ENCODE measurements at places on chromosomes 5 and 9.

DNA sequence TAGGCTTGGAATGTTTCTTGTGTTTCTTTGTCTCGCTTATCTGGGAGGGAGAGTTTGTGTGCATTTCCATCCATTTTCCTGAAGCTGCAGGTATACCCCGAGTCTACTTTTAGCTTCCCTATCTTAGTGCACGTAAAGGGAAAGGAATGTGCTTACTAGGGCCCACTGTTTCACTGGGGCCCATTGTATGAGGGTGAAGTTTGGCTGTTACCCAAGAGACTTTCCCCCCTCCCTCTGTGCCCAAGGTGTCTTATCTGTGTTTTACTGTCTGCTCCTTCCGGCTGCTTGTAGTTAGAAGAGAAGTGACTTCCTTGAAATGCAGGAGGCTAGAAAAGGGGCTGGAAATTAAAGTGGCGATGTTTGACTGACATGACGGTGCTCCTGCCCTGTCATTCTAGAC, 12.1 kb upstream of the BTNL3 start:
- no peak for DNase-seq

DNA sequence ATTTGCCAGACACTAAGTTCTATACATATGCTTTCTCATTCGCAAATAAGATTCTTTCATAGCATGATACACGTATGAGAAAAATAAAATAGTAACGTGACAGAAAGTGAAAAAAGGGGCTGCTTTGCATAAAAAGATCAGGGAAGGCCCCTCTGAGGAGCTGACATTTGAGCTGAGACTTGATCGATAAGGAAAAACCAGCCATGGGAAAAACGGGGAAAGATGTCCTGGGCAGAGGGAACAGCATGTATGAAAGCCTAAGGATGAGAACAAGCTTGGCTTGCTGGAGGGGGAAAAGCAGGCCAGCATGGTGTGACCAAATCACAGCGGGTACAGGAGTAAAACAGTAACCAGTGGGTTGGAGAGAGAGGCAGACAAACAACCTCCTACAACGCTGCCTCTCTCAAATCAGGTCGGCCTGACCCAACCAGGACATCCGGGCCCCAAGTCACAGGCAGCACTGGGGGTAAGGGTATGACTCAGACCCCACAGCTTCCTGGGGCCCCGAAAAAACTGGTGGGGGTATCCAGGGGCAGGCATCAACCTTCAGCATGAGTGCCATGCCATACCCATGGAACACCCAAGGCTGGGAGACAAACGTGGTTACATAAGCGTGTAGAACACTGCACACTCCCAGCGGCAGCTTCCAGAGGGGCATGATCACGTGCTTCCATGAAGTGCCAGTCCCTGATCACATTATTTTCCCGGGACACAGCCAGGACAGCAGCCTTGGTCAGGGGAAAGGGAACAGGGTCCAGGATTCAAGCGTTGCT, 2.2 kb downstream of the TNIP1 start:
- DNase-seq: no peak

DNA sequence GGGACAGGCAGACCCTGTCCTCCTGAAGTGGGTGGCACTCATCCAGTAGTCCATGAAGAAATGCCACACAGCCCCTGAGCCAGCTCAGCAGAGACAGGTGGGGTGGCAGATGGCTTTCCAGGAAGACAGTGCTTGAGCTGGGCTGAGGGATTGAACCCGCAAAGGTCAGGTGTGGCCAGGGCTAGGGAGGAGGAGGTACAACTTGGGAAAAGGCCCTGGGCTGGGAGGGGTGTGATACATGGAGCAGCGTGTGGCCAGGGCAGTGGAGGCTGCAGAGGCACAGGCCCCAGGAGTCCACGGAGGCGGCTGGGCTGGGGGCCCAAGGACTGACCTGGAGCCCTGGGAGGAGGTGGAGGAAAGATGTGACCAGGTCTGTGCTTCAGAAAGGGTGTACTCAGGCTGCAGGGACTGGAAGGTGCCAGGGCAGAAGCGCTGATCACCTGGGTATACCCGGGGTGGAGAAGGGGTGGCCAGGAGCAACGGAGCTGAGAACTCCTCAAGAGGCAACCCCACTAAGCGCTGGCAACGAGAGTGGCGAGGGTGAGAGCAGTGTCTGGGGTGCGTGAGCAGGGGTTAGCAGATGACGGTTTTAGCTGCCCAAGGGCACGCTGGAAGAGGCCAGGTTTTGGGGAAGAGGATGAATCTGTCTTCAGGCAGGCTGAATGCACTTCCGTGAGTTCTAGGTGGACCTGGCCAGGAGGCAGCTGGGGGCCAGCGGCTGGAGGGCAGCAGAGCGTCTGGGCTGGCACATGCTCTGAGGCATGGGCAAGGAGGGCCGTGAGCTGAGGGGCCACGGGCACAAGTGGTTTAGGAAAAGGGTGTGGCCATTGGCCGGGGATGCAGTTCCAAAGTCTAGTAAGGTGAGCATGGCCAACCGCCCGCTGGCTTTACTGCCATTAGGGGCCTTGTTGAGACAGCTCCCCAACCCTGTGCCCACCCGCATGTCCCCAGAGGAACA, 3.9 kb upstream of the RABL6 start:
- no peak for DNase-seq

DNA sequence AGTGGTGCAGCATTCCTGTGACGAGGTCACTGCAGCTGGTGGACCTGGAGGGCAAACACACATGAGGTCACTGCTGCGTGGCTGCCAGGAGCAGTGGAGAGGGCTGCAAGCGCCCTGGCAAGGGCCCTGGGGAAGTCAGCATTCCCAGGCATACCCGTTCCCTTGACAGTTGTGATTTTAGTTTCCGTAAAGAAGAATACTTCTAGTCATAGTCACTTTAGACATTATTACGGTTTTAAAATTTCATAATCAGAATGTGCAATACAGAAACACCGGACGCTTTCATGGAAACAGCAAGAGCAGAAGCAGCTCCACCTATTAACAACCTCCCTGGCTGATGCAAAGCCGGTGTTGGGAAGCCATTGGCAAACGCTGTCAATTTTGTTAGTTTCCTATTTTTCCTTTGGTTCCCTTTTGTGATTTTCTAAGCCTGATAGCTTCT, 129.8 kb downstream of the GADD45G start:
- no peak for DNase-seq

DNA sequence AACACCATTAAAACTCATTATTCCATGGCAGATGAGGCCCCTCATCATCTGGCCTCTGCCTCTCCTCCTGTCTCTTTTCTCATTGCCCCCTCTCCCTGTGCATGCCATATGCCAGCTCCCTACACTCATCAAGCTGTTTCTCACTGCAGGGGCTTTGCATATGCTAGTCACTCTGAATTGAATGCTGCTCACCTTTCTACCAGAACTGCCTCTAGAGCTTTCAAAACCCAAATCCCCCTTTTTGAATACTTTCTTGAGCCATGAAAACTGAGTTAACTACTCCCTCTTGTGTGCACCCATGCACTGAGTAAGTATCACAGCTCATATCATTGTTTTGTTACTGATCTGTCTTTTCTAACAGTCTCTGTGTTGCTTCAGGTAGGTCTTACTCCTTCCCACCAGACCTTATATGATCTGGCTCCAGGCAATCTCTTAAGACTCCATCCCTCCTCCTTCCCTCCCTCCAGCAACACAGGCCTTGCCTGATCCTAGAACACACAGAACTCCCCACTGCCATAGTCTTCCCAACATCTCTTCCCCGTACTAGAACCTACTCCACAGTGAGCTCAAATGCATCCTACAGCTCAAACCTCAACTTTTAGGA, 60.5 kb downstream of the ASTN2 start:
- no peak for DNase-seq

- DNase-seq: no peak
These were observed 45.8 kb upstream of the CLK4 start for GRCh38 chr5:178672630-178673029.

- no peak for DNase-seq
These were observed 23.1 kb downstream of the FGFR4 start for GRCh38 chr5:177109810-177110209.

- DNase-seq: peak; percentile 14
These were observed 4.7 kb downstream of the APC start for GRCh38 chr5:112742424-112742823.

- no peak for DNase-seq
These were observed 62.9 kb downstream of the RAI14 start for GRCh38 chr5:34719029-34719428.

- no peak for DNase-seq
These were observed 19.8 kb downstream of the ADAMTS2 start for GRCh38 chr5:179325296-179326031.

DNA sequence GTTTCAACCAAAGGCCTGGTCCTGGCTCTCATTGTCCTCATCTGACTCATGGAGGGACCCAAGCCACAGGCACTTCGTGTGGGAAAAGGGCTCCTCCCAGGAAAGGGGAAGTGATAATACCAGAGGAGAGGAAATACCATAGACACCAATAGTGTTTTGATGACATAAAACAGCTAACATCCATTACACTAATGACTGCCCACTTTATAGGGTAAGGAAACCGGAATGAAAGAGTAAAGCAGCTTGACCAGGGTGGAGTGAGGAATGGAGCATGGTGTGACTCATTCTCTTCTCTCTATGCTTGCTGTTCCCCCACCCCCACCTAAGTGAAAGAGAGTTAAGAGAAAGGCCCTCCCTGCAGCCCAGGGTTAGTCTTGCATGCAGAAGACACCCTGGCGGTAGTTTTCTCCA, 67.4 kb upstream of the HRH2 start:
- DNase-seq: peak; percentile 0

DNA sequence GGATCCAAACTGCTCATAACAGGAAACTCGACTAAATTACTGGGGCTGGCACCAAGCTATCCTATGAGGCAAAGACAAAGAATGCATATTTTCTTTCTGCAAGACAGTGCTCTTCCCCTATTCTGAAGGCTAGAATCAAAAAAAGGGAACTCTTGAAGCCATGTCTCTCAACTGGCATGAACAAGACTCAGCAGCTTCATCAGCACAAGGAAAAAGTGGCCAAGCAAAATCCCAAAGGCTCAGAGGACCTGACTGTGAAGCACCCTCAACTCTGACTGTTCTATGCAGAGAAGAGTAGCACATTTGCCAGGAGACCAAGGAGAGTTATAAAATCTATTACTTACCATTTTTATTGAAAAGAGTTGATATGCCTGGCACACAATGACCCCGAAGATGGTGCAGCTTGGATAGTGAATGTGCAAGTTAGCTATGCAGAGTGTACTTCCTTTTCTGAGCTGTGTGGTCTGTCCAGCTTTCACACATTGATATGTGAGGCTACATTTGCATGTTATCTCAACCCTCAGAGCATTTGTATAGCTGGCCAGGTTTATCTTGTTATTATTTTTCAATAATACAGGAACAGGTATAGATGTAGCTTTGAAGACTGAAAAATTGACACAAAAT, 51.0 kb upstream of the FYB1 start:
- DNase-seq: no peak

DNA sequence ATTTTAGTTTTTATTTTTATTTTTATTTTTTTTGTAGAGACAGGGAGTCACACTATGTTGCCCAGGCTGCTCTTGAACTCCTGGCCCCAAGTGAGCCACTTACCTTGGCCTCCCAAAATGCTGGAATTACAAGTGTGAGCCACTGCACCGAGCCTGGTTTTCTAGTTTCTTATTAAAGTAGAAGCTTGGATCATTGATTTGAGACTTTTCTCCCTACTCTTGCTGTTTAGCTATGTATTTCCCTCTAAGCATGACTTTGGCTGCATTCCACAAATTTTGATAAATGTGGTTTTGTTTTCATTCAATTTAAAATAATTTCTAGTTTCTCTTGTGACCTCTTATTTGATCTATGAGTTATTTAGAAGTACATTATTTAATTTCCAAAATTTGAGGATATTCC, 10.4 kb downstream of the SNX2 start:
- no peak for DNase-seq

GRCh38 chr9:83056174-83056573, 6.8 kb downstream of the RASEF start:
- no peak for DNase-seq

DNA sequence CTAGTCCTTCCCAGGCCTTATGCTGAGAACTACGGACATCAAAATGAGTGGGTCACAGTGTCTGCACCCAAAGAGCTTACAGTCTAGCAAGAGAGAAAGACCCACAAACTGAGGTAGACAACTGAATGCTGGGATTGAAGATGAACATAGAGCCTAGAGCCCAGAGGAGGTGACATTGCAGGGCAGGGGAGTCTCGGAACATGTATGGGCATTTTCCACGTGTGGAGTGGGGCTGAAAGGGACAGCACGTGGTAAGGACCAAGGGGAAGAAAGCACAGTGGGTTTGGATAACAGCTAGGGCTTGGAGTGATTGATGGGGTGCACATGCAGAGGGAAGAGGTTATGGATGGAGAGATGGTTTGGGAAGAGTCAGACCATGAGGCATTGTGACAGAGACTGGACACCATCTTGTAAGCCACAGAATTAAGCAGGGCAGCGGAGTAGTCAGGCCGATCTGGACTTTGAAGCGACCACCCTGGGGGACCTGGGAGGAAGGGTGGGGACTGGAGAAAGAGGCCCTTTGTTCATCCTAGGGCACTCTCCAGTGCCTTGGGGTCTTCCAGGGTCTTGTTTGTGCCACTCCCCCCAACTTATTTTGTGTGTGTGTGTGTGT, 47.5 kb upstream of the SH3PXD2B start:
- no peak for DNase-seq

DNA sequence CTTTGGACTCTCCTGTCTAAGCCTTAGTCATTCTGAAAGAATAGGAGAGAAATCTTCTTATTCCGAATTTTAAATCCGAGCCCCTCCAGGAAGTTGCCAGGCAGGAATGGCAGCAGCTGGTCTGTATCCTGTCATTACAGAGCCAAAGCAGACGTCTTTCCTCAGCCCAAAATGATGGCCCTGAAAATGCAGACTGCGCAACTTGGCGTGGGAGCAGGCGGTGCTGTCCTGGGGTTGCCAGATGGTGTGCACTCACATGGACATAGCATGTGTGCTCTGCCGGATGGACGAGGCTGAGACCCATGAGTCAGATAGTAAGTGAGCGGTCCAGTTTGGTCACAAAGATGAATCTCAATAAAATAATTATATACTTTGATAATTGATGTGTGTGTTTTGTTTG, 410.4 kb downstream of the KCTD16 start:
- no peak for DNase-seq

- DNase-seq: peak; percentile 21
These were observed 2.5 kb upstream of the WHRN start for GRCh38 chr9:114507726-114508125.

GRCh38 chr9:69571032-69571431, 101.1 kb downstream of the APBA1 start:
- DNase-seq: no peak

DNA sequence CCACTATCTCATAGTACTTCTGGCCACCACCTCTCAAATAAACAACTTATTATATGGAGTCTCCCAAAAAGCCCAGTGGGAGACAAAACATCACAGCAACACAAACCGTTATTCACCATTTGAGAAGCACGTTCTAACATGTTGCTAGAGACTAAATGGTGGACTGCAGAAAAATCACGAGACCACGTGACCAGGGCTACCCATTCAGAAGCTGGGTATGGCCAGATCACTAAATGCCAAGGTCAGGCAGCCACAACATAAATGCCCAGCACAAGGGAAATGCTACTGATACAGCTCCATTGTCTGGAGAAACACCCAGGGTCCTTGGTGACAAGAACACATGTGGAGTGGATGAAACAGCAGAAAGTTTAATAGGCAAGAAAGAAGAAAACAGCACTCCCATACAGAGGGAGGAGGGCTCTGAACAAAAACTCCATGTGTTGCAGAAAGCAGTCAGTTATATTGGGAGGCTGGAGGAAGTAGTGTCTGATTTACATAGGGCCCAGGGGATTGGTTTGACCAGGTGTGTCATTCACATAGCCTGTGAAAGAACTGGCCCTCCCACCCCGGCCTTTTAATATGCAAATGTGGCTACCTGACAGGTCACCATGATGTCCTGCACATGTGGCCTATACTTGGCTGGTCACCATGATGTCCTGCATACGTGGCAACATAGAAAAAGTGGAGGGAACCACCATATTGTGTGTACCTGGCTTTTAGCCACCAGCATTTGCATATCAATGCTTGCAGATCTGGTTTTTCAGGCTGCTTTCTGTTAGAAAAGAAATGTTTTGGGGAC, 97.2 kb downstream of the TRIM36 start:
- no peak for DNase-seq

Measured in fibroblast of mammary gland (primary cell).